ENCODE measurements at places on chromosomes 7 and 10. TPM values are rescaled to one million over a fixed set of nuclear protein-coding genes. Genes with fewer than 3 reads are reported as not detected.

Gene AGBL3
- total RNA-seq, result 0.81 TPM

Gene ITPRID1
- not detected for total RNA-seq

Gene BMPER
- total RNA-seq, result under 0.01 TPM

Gene GIMAP7
- total RNA-seq, result 16.7 TPM

Gene PHKG1
- total RNA-seq, result 1.1 TPM

Gene DENND2A
- not detected for total RNA-seq

Gene UBE3C
- 24.8 TPM for total RNA-seq
